ENCODE measurements at places on chromosomes 11 and 22.

DNA sequence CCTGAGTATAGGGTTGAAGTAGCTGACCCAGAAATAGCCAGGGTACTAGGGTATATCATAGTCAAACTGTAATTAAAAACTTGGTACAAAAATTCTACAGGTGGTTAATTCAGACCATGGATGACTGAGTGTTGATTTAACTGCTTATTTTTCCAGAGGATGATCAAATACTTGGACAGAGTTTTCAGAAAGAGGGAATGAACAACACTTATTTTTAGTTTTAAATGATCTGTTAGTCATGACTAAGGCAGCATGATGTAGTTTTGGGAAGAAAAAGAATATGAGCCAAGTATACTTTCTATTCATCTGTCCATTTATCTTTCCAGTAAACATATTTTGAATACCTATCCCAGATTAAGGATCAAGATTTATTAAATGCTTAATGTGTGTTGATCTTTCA lies 19.8 kb upstream of the CCDC89 start:
- no peak for DNase-seq

- DNase-seq: no peak
Measured at GRCh38 chr11:44312876-44313275, 2.9 kb upstream of the ALX4 start.

DNA sequence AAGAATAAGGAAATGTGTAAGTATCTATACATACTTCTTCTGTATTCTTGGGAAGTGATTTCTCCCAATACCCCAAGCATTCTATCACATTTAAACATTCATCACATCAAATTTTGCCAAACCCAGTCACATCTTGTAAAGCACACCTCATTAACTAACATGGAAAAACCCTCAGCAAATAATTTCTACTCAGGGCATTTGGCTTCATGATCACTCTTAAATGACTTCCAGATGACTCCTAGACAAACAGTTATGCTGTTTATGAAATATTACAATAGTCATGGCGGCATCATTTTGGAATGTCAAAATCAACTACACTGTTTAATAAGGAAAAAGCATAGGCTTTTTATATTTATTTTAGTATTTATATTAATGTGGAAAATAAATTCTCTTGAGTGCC lies 47.3 kb upstream of the CCDC34 start:
- no peak for DNase-seq

DNA sequence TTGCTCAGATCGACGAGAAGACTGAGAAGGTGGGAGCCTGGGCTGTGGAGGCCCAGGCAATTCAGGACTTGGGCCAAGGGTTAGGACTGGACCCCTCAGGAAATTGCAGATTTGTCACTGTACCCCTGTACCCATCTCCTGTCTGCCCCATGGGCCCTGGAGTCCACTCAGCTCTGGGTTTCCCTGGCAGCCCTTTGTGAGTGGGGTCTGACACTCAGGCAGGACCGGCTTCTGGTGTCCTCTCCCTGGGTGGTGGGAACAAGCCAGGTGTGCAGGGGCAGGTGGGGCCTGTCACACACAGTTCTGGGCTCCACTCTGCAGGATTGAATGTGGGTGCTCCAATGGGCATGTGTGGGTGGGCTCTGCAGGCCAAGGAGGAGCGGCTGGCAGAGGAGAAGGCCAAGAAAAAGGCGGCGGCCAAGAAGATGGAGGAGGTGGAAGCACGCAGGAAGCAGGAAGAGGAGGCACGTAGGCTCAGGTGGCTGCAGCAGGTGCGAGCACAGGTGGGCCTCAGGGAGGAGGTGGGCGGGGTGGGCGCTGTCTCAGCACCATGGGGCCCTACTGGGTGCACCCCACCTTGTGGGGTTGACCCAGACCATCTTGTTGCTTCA lies 21.6 kb downstream of the INCENP start:
- no peak for DNase-seq
